ENCODE measurements at places on chromosomes 6 and 20.

DNA sequence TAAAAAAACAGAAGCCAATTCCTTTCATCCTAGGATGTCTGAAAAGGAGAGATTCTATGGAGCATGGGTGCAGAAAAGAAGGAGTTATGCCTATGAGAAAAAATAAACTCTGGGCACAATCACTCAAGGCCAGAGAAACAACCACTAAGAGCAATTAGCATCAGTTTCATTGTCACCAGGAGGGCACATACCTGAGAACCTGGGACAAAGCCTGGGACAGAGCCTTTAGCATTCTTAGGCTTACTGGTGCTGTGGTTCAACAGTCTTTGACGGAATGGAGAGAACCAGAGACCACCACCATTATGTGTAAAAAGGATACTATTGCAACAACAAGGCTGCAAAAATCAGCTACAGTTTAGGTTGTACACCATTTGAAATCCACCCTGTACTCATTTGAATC is 29.4 kb upstream of the BCKDHB start:
- no peak for DNase-seq

DNA sequence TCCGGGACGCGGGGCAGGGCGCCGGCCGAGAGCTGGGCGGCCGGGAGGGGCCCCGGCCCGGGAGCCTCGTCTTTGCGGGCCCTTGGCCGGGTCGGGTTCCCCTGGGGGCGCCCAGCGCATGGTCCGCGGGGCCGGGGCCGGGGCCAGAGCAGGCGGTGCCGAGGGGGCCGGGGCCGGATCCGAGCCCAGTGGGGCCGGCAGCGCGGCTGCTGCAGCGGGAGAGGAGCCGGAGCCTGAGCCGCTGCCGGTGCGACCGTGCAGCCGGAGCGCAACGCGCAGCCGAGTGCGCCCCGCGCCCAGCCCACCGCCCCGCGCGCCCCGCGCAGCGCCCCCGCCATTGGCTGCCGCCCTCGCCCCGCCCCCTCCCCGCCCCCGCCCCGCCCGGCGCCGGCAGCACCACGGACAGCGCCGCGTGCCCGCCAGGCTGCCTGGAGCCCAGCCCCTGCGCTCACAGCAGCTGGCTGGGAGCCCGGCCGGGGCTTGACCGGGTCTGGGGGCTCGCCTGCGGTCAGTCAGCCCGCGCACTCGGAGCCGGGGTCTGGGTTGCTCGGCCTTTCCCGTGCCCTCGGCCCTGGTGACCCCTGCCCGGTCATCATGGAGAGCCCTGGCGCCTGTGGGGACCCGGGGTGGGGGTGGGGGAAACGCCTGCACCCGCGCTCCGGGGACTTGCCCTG is at the start of gene HRH3:
Gene HRH3, minus strand, starts transcription at position 287 of the 674 bp plus-strand sequence. CDS start 308 bp downstream, outside the sequence.
- peak; percentile 54 for DNase-seq

- no peak for DNase-seq
Observed at GRCh38 chr20:31706607-31707257, 15.9 kb downstream of the BCL2L1 start.

- DNase-seq, result peak; percentile 68
Observed at GRCh38 chr20:34709831-34710567, 5.9 kb downstream of the TP53INP2 start.

DNA sequence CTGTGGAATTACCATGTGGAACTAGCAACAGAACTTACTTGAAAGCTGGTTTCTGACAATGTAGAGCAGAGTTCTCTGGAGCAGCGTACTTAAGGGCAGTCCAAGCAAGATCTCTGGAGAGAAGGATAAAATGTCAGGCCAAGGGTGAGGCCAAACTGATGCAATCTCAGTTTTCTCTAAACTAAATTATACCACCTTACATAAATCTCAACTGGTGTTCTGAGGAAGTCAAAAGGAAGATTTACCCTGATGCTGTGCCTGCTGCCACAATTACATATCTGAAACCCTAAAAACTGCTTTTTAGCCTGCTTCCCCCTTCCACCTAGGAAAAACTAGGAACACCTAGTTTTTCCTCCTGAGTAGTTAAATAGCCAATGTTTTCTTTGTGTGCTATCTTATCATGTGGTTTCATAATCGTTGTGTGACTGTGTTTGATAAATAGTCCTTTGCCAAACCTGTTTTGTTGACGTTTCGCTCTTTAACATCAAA is 28.1 kb downstream of the NCOA7 start:
- DNase-seq, result no peak

GRCh38 chr6:158086504-158087223 is 81.4 kb downstream of the SERAC1 start:
- DNase-seq, result no peak

GRCh38 chr6:72913797-72914196 is 291.9 kb downstream of the KCNQ5 start:
- no peak for DNase-seq

GRCh38 chr6:165002358-165002757 is 307.0 kb downstream of the C6orf118 start:
- no peak for DNase-seq

GRCh38 chr20:56636716-56637115 is 7.6 kb downstream of the TFAP2C start:
- DNase-seq, result no peak

- no peak for DNase-seq
Observed at GRCh38 chr6:67475700-67476099, 1159.4 kb upstream of the ADGRB3 start.

GRCh38 chr6:34416877-34417371 is 8.9 kb downstream of the RPS10 start:
- no peak for DNase-seq

DNA sequence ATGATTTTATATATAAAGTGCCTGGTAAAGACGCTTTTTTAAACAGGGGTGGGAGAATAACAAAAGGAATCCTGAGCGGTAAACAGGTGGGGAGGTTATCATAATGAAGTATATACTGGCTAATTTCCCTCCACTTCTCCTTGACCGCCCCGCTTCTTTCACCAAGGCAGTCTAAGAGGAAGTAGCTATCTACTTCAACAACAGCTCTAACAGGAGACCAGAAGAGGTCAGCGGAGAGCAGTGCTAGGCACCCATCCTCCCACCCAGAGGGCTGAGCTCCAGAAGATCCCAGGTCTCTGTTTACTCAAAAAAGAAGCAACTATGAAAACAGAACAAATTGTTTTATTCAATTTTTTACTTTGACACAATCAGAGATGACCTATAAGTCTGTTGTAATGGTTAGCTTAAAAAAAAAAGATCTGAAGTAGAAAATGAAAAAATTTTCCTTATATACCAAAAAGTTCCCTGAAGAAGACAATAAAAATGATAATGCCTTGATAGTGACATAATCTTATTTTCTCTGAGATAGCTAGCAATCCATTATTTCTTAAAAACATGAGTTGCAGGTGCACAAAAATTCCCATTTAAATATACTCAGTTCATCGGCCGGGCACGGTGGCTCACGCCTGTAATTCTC is 141.1 kb downstream of the PDSS2 start:
- DNase-seq, result peak; percentile 63

DNA sequence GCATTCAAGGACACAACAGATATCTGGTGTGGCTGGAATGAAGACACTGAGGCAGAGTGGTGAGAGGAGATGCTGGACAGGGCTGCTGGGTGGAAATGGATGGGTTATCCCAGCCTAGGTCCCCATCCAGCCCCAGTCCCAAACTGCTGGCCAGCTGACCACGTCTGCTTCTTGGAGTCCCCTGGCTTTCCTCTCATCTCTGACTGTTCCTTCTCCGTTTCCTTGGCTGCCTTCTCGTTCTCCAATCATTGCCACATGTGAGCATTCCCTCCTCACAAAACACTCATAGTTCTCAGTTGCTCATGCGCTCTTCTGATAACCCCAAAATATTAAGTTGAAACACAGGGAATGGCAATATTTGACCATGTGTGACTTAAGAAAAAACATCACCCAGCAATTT is 31.5 kb downstream of the MAFB start:
- no peak for DNase-seq

- DNase-seq, result no peak
Observed at GRCh38 chr6:41255638-41256246, 27.6 kb downstream of the TREML4 start.

- no peak for DNase-seq
Observed at GRCh38 chr20:44616604-44616964, 34.2 kb downstream of the PKIG start.

Data from hindlimb muscle (tissue), 1 donor.